A172 (cell line): ENCODE measurements at places on chromosomes 2 and 18.

DNA sequence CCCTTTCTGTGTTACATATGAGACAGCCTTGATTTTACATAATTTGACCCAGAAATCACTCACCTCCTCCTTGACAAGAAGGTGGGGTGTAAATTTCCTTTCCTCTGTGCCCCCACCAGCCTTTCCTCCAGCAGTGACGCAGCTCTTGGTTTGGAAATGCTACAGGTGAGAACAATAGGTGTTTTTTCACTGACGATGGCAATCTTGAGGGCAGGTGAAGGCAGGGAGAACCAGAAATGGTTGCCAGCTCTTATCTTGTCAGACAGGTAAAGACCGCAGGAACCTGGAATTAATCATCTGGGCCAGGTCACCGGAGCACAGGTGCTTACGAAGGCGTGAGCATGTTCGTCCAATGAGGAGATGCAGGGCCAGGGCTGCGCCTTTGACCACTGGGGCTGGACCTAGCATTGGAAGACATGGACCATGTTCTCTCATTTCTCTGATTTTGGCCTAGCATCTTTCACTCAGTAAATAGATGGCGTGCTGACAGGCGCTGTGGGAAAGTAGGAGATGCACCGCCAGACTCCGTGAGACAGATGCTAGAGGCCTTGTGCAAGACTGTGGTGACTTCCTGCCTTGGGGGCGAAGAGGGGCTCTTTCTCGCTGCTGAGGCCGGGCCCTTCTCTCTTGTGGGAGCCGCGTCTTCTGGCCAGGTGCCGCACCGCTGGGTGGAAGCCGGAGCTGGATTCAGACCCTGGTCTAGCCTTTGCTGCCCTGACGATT lies 4.0 kb downstream of the CIDEA start:
- DNase-seq: no peak

- no peak for DNase-seq
Measured at GRCh38 chr2:232529806-232530547, 4.0 kb downstream of the CHRND start.

DNA sequence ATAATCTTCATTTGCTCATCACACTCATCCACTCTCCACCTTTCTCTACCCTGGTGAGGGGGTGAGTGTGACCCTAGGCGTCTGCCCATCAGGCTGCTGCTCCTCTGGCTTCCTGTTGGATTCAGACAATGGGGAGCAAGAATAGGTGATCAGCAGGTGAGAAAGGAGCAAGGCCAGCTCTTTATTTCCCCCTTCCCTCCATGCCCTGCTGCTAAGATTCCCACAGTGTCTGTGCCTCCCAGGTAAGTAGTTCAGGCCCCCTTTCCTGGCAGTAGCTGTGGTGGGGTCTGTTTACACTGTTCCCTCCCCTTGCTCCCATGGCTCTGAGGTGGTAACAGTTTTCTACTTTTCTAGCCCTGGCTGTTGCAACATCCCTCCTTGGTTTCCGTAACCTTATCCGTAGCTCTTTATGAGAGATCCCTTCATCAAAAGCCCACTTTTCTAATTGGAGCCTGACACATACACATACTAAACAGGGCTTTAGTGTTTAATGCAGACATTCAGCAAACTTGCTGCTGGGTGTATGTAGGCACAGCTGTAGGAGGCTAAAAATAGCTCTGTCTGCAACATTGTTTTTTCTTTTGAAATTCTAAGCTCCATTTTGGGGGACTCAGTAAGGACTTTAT lies 27.5 kb downstream of the MAP2 start:
- no peak for DNase-seq

DNA sequence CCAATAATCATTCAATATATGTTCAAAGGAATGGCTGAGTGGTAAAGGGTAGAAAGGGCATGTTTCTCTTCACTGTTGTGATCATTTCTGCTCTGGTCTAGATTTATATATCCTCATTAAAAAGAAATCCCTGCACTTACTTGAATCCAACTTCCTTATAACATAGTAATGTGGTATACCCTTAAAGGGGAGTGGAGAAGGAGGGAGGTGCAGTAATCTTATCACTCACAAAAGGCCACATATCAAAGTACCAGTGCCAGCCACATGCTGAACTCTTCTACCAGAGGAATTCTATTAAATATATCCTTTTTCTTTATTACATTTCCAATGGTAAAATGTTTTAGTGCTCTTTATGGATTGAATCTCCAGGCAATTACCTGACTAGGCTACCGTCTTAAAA lies 3.3 kb downstream of the KATNAL2 start:
- DNase-seq: no peak

DNA sequence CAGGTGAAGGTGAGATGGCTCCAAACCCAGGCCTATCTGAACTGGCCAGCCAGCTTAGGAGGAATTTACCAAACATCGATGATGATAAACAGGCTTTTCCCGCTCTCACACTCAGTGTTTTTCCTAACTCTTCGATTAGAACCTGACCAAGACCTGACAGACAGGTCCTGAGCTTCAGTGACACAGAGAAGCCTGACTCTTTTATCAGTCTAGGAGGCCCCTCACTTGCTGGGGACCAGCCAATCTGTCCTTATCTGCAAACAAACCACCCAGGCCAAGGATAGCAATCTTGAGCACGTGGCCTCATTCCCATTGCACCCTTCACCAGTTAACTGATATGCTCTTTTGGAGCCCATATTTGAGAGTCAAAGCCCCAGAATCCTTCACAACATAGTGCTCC lies 1.9 kb upstream of the ITSN2 start:
- no peak for DNase-seq
